ENCODE measurements at places on chromosomes 13 and 19.

DNA sequence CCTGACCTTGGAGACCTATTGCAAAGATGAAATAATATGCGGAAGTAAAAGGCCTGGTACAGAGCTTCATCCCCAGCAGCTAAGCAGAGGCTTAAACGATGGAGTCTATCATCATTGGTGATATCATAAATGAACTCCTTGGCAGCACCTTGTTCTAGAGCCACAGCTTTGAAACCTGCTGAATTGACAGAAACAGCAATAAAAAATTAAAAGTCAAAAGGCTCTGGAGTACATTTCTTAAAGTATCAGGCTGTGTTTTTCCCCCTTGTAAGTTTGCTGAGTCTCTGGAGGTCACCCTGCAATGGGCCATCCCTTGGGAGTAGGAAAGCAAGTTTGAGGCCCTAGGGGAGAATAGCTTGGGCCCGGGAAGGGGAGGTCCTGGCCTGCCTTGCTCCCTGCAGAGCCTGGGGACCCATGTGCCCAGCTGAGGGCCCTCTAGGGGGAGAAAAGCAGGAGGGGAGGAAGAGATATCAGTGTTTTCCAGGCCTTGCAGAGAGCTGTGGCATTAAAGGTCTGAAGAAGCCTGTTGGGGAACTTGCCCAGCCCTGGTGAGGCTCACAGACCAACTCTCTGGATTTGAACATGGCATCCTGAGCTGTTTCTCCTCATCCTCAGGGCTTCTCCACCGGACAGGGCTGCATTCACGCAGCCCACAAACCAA, 416.1 kb downstream of the ZNF536 start:
- no peak for DNase-seq
- no peaks in the 10 kb centered on the region for H3K27me3 ChIP-seq
- H3K27ac ChIP-seq: no peak overlapping the region
- H3K36me3 ChIP-seq: no peaks in the 10 kb centered on the region
- H3K4me3 ChIP-seq: no peak overlapping the region
- no peaks in the 10 kb centered on the region for H3K4me1 ChIP-seq

DNA sequence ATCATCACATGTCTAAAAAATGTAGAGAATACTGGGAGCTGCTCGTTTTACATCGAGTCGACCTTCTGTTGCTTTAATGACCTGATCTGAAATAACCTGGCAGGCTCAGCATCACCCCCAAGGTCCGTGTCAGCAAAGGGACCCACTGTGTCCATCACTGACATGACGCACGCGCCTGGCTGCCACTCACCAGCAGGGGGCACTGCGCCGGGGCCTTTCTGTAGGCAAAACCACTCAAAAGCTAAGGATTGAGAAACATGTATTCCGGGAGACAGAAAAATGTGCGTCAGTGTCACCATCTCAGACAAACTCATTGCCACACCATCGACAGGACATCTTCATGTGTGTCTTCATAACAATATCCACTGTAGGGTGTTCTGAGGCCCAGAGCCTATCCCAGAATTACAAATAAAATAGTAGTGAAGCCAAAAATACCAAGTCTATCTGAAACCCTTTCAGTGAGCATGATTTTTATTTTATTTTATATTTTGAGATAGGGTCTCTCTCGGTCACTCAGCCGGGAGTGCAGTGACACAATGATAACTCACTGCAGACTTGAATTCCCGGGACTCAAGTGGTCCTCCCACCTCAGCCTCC, 130.3 kb upstream of the LSM14A start:
- H3K4me3 ChIP-seq: no peak overlapping the region
- H3K27me3 ChIP-seq: no peaks in the 10 kb centered on the region
- DNase-seq: peak; percentile 83
- H3K36me3 ChIP-seq: no peaks in the 10 kb centered on the region

DNA sequence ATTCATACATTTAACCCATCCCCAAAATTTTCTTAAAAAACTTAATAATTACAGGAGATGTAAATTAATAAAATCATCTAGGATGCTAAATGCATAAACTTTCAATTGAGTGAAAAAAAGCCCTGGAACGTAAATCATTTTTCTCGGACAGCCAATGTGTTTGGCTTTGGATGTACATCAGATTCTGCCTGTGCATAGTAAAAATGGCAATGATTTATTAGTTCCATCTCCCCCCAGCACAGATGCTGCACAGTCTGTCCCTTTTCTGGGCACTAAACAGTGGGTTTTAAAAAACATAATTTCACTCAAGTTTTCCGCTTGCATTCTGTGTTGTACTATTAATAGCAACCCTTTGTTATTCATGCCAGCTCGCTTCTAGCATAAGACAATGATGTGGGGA, 147.7 kb downstream of the TM9SF2 start:
- no peaks in the 10 kb centered on the region for H3K36me3 ChIP-seq
- DNase-seq: no peak
- H3K4me1 ChIP-seq: no peaks in the 10 kb centered on the region
- no peak overlapping the region for H3K4me3 ChIP-seq
- no peaks in the 10 kb centered on the region for H3K27me3 ChIP-seq

DNA sequence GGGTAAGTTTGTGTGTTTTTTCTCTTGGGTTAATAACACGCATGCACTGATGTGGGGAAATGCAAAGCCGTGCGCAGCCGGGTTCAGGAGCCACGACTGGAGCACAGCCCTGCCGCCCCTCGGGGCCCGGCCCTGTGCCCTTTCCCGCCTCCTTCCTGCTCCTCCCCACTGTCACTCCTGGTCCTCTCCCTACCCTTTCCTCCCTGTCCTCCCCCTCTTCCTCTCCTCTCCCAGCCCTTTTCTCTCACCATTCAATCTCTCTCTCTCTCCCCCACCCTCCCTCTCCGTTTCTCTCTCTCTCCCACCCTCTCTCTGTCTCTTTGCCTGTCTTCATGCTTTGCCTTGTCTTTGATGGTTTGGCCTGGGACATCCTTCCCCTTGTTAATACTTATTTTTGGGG, 27.2 kb downstream of the PLEKHJ1 start:
- H3K4me1 ChIP-seq: no peaks in the 10 kb centered on the region
- H3K4me3 ChIP-seq: no peak overlapping the region
- H3K36me3 ChIP-seq: peaks cover 69% of the 10 kb centered on the region
- H3K27ac ChIP-seq: no peak overlapping the region
- DNase-seq: no peak

- H3K27ac ChIP-seq: no peak overlapping the region
- H3K4me3 ChIP-seq: no peak overlapping the region
- peaks cover 6% of the 10 kb centered on the region for H3K4me1 ChIP-seq
- no peak for DNase-seq
- no peaks in the 10 kb centered on the region for H3K36me3 ChIP-seq
- no peaks in the 10 kb centered on the region for H3K27me3 ChIP-seq
Observed at GRCh38 chr13:76854894-76855293, 31.3 kb downstream of the KCTD12 start.

- no peaks in the 10 kb centered on the region for H3K27me3 ChIP-seq
- no peaks in the 10 kb centered on the region for H3K36me3 ChIP-seq
- no peak overlapping the region for H3K4me3 ChIP-seq
- DNase-seq: no peak
- no peaks in the 10 kb centered on the region for H3K4me1 ChIP-seq
Observed at GRCh38 chr13:52999093-52999696, 29.4 kb upstream of the OLFM4 start.

- no peaks in the 10 kb centered on the region for H3K27me3 ChIP-seq
- no peaks in the 10 kb centered on the region for H3K36me3 ChIP-seq
- H3K27ac ChIP-seq: peak overlapping the region; percentile 80
- DNase-seq: no peak
Observed at GRCh38 chr19:13987101-13987890, 18.8 kb downstream of the RFX1 start.

DNA sequence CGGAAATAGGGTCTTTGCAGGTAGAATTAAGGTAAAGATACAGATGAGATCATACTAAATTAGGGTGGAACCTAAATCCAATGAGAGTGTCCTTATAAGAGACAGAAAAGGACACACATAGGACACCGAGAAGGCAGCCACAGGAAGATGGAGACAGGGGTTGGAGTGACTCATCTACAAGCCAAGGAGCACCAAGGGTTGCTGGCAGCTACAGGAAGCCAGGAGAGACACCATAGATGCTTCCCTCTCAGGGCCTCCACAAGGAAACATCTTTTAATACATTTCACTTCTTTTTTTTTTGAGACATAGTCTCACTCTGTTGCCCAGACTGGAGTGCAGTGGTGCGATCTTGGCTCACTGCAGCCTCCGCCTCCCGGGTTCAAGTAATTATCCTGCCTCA, 10.1 kb downstream of the TMEM143 start:
- no peak for DNase-seq
- no peak overlapping the region for H3K4me3 ChIP-seq
- no peaks in the 10 kb centered on the region for H3K36me3 ChIP-seq
- no peaks in the 10 kb centered on the region for H3K27me3 ChIP-seq
- H3K4me1 ChIP-seq: no peaks in the 10 kb centered on the region

GRCh38 chr19:57366776-57367175, 3.4 kb downstream of the TRAPPC2B start:
- no peak for DNase-seq
- peaks cover 18% of the 10 kb centered on the region for H3K36me3 ChIP-seq
- H3K27ac ChIP-seq: no peak overlapping the region
- no peak overlapping the region for H3K4me3 ChIP-seq
- H3K27me3 ChIP-seq: no peaks in the 10 kb centered on the region

- H3K4me3 ChIP-seq: no peak overlapping the region
- H3K36me3 ChIP-seq: no peaks in the 10 kb centered on the region
- H3K27ac ChIP-seq: no peak overlapping the region
- no peaks in the 10 kb centered on the region for H3K27me3 ChIP-seq
- peaks cover 22% of the 10 kb centered on the region for H3K4me1 ChIP-seq
- DNase-seq: no peak
Observed at GRCh38 chr19:4906963-4907362, 2.3 kb upstream of the UHRF1 start.

- H3K27me3 ChIP-seq: no peaks in the 10 kb centered on the region
- H3K27ac ChIP-seq: no peak overlapping the region
- no peaks in the 10 kb centered on the region for H3K4me1 ChIP-seq
- H3K4me3 ChIP-seq: no peak overlapping the region
- no peaks in the 10 kb centered on the region for H3K36me3 ChIP-seq
Observed at GRCh38 chr19:54918499-54918898, 12.6 kb downstream of the NCR1 start.

DNA sequence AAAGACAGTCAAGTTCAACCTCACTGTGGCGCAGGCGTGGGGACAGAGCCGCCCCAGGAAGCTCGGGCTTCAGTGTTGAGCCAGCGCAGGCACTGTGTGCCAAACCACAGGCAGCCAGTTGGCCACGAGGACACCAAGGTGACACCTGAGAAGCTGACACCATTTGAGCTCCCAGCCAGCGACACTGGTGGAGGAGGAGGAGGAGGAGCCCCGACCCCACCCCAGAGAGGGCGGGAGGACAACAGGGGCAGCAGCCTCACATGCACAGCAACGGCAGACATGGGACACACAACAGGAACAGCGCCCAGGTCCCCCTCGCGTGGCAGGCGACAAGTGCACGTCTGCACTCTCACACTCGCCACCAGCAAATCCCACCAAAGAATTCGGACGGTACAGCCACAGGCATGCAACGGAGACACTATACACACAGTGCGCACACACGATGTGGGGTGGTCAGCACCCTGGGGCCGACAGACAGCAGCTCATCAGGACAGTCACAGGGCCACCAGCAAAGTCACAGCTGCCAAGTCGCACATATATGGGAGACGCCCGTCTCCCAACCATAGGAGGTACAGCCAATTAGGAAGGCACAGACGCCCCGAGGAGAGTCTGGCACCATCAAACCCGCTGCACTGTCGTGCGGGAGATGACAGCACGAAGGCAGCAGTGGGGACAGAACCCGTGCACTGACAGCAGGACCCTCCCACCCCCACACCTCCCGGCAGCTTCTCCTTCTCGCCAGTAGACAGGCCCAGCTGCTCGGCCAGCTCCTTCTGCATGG, 3.4 kb downstream of the EIF3G start:
- H3K27ac ChIP-seq: no peak overlapping the region
- H3K27me3 ChIP-seq: no peaks in the 10 kb centered on the region
- H3K4me1 ChIP-seq: peaks cover 18% of the 10 kb centered on the region
- no peak for DNase-seq
- no peak overlapping the region for H3K4me3 ChIP-seq
- peaks cover 46% of the 10 kb centered on the region for H3K36me3 ChIP-seq

GRCh38 chr19:15303105-15303780, 29.1 kb downstream of the BRD4 start:
- peaks cover 68% of the 10 kb centered on the region for H3K4me1 ChIP-seq
- DNase-seq: no peak
- H3K27ac ChIP-seq: peak overlapping the region; percentile 27
- no peaks in the 10 kb centered on the region for H3K27me3 ChIP-seq
- no peak overlapping the region for H3K4me3 ChIP-seq
- H3K36me3 ChIP-seq: no peaks in the 10 kb centered on the region

GRCh38 chr13:44407891-44408290, 34.3 kb downstream of the SERP2 start:
- no peaks in the 10 kb centered on the region for H3K4me1 ChIP-seq
- no peak overlapping the region for H3K27ac ChIP-seq
- H3K27me3 ChIP-seq: no peaks in the 10 kb centered on the region
- no peaks in the 10 kb centered on the region for H3K36me3 ChIP-seq
- no peak for DNase-seq

- no peak for DNase-seq
- H3K36me3 ChIP-seq: no peaks in the 10 kb centered on the region
Observed at GRCh38 chr13:74040200-74040599, 94.0 kb downstream of the KLF12 start.

DNA sequence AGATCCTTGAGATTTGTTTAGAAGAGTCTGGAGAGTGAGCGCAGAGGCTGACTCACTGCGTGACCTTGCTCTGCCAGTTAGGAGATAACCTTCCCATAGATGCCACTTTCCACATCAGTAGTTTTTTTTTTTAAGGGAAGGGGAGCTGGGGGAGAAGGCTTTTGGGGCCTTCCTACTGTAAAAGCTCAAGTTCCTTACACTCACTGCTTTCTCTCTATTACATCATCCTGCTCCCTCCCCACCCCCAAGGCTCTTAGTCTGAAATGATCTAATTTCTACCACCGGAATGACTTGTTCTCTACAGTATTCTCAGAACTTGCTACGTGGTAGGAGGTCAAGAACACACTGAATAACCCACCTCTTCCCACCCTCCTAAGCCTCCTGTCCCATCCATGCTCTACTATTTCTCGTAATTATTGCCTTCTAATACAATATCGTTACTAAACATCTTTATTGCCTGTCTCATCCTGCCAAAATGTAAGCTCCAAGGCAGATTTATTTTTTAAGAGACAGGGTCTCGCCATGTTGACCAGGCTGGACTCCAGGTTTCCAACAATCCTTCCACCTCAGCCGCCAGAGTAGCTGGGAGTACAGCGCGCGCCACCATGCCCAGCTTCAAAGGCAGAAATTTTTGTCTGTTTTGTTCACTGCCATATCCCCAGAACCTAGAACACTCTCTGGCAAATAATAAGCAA, 1.2 kb downstream of the LONP1 start:
- DNase-seq: no peak
- peaks cover 13% of the 10 kb centered on the region for H3K4me1 ChIP-seq
- peak overlapping the region; percentile 98 for H3K27ac ChIP-seq

GRCh38 chr19:48992581-48993174, 431 bp downstream of the GYS1 start:
- peaks cover 10% of the 10 kb centered on the region for H3K36me3 ChIP-seq
- DNase-seq: no peak
- H3K27me3 ChIP-seq: no peaks in the 10 kb centered on the region
- peak overlapping the region; percentile 94 for H3K27ac ChIP-seq
